PC-3 (cell line): ENCODE measurements at places on chromosomes 6 and 20. TPM values are rescaled to one million over a fixed set of nuclear protein-coding genes. Genes with fewer than 3 reads are reported as not detected.

The NOX3 gene
- total RNA-seq, result not detected in 2 replicates

The MEI4 gene
- total RNA-seq, result not detected in 2 replicates

The MICB gene
- total RNA-seq, result 25.6 and 32.9 TPM in 2 replicates

The GPX5 gene
- total RNA-seq, result not detected in 2 replicates

The PNLDC1 gene
- total RNA-seq, result not detected in 2 replicates

The TRIM15 gene
- not detected in 2 replicates for total RNA-seq

The NRSN1 gene
- total RNA-seq, result not detected in 2 replicates

The VIP gene
- total RNA-seq, result not detected in 2 replicates

The SCGN gene
- not detected in 2 replicates for total RNA-seq

DNA sequence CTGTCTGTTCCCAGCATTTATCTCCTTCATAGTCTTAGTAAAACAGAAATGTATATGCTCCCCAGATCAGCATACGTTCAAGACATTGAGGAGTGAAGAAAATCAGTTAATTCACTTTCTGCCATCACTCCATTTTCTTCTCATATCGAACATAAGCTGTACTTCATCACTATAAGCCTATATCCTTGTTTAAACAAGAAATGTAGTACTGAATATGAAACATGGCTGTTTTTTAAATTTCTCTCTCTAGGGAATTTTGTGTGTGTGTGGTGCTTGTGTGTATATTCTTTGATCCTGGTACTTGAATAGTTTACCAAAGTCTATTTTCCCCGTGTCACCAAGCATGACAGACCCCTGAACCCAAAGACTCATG is 107.1 kb downstream of the HFE start:
- DNase-seq, result no peak
- H3K4me3 ChIP-seq, result peak overlapping the region; percentile 93
- H3K27ac ChIP-seq, result no peak overlapping the region

GRCh38 chr6:37551867-37552266 is 52.2 kb upstream of the CCDC167 start:
- H3K36me3 ChIP-seq, result no peaks in the 10 kb centered on the region
- H3K4me3 ChIP-seq, result no peak overlapping the region
- no peak for DNase-seq
- peaks cover 52% of the 10 kb centered on the region for H3K4me1 ChIP-seq
- H3K27ac ChIP-seq, result no peak overlapping the region
- H3K27me3 ChIP-seq, result no peaks in the 10 kb centered on the region

GRCh38 chr6:52579006-52579660 is 2.3 kb upstream of the TRAM2 start:
- no peak for DNase-seq
- H3K27ac ChIP-seq, result no peak overlapping the region
- no peaks in the 10 kb centered on the region for H3K27me3 ChIP-seq
- H3K36me3 ChIP-seq, result no peaks in the 10 kb centered on the region
- peaks cover 22% of the 10 kb centered on the region for H3K4me1 ChIP-seq
- H3K4me3 ChIP-seq, result no peak overlapping the region

- H3K4me1 ChIP-seq, result no peaks in the 10 kb centered on the region
- H3K4me3 ChIP-seq, result no peak overlapping the region
- H3K27ac ChIP-seq, result no peak overlapping the region
These were observed 93.8 kb downstream of the OPN5 start for GRCh38 chr6:47875593-47875992.

GRCh38 chr6:30843611-30843998 is 40.7 kb upstream of the DDR1 start:
- H3K4me1 ChIP-seq, result no peaks in the 10 kb centered on the region
- H3K4me3 ChIP-seq, result no peak overlapping the region
- H3K36me3 ChIP-seq, result no peaks in the 10 kb centered on the region
- DNase-seq, result no peak
- H3K27me3 ChIP-seq, result no peaks in the 10 kb centered on the region
- no peak overlapping the region for H3K27ac ChIP-seq

DNA sequence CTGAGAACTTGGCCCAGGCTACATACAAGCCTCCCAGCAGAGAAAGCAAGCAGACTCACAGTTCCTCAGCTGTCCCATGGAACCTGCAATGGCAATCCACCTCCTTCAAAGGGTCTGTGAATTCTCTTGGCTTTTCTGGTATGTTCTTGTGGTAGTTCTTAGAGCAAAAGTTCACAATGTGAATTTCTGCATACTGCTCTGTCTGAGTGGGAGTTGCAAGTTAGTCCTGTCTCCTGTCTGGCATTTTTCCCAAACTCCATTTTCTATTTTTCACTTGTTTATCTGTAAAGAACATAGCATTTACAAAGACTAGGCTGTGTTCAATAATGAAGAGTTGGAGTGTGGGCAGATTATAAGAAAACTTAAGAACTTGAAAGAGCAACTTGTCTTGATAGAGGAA is 269.9 kb downstream of the BCKDHB start:
- H3K36me3 ChIP-seq, result no peaks in the 10 kb centered on the region
- no peaks in the 10 kb centered on the region for H3K27me3 ChIP-seq
- no peak overlapping the region for H3K27ac ChIP-seq
- H3K4me1 ChIP-seq, result no peaks in the 10 kb centered on the region

- no peaks in the 10 kb centered on the region for H3K27me3 ChIP-seq
- 0 out of 2 replicates have a peak, but pooled peaks cover 2% of the 10 kb centered on the region for H3K36me3 ChIP-seq
- H3K4me1 ChIP-seq, result peaks cover 37% of the 10 kb centered on the region
These were observed 1.4 kb upstream of the HIVEP1 start for GRCh38 chr6:12010635-12011275.

GRCh38 chr20:51013577-51014330 is 9.2 kb downstream of the KCNG1 start:
- H3K4me1 ChIP-seq, result no peaks in the 10 kb centered on the region
- no peak overlapping the region for H3K27ac ChIP-seq
- H3K27me3 ChIP-seq, result no peaks in the 10 kb centered on the region
- no peaks in the 10 kb centered on the region; the same call in 1 of the 2 replicates for H3K36me3 ChIP-seq

DNA sequence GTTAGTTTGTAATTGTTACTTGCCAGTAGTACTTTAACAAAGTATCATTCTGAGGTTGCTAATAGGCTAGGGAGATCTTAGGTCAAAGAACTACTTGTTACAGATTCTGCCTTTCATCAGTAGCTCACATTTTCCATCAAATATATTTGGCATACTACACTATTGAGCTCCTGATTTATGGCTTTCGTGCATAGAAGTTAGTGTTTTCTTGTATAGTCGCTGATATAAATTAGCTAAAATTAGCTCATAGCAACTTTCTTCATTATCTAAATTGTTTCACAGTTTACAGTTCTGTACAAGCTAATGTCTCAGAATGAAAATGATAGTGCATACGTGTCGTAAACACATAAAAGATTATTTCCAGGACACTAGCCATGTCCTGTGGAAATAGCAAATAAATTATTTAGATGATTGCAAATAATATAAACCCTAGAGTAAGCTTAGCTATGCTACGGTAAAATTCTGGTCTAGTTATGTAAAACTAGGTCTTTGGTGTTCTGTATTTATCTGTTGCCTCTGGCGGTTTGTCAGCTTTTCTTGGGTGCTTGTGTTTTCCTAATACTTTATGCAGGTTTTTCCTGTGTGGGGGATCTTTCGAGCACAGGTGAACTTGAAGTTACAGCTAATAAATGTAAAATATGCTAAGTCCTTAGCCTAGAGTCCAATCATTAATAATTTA is 15.1 kb downstream of the PDE7B start:
- DNase-seq, result no peak
- H3K27me3 ChIP-seq, result no peaks in the 10 kb centered on the region
- no peaks in the 10 kb centered on the region for H3K4me1 ChIP-seq
- no peak overlapping the region for H3K27ac ChIP-seq

GRCh38 chr6:143395699-143396098 is 54.8 kb downstream of the ADAT2 start:
- H3K27ac ChIP-seq, result peak overlapping the region; percentile 95
- no peaks in the 10 kb centered on the region for H3K27me3 ChIP-seq
- H3K4me3 ChIP-seq, result no peak overlapping the region
- DNase-seq, result no peak
- H3K36me3 ChIP-seq, result no peaks in the 10 kb centered on the region

DNA sequence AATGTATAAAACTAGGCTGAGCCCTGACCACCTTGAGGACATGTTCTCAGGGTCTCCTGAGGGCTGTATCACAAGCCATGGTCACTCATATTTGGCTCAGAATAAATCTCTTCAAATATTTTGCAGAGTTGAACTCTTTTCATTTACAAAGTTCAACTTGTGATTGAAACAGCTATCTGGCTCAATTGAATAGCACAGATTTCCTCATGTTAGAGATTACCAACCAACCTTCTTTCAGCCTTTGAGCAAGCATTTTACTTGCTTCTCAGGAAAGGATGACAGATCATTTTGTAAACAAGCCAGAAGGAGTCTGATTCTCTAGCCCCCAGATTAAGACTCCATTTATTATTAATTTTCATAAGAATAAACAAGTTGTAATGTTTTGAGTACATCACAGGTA is 111.0 kb upstream of the DOK5 start:
- H3K4me3 ChIP-seq, result no peak overlapping the region
- H3K27ac ChIP-seq, result no peak overlapping the region
- DNase-seq, result no peak
- peaks cover 82% of the 10 kb centered on the region for H3K27me3 ChIP-seq
- no peaks in the 10 kb centered on the region for H3K36me3 ChIP-seq
- H3K4me1 ChIP-seq, result no peaks in the 10 kb centered on the region

GRCh38 chr6:72374857-72375256 is 247.0 kb upstream of the KCNQ5 start:
- no peaks in the 10 kb centered on the region for H3K27me3 ChIP-seq
- no peaks in the 10 kb centered on the region for H3K36me3 ChIP-seq
- H3K4me1 ChIP-seq, result no peaks in the 10 kb centered on the region

DNA sequence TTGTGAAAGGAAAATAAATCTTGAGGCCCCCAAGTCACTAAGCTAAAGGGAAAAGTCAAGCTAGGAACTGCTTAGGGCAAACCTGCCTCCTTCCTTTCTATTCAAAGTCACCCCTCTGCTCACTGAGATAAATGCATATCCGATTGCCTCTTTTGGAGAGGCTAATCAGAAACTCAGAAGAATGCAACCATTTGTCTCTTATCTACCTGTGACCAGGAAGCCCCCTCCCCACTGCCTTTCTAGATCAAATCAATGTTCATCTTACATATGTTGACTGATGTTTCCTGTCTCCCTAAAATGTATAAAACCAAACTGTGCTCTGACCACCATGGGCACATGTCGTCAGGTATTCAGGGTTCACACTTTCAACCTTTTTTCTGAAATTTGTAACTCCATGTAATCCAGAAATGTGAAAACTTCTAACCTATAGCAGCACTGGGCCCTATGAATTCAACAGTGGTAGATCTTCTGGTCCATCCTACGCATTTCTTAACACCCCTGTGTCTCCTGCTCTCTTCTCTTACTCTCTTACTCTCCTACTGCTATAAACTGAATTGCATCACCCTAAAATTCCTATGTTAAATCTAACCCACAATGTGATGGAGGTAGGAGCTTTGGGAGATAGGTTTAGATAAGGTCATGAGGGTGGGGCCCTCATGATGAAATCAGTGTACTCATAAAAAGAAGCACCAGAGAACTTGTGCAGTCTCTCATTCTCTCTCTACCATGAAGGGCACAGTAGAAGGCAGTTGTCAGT is 89.3 kb downstream of the EPB41L2 start:
- no peak for DNase-seq
- no peaks in the 10 kb centered on the region for H3K27me3 ChIP-seq
- H3K27ac ChIP-seq, result no peak overlapping the region

GRCh38 chr20:19802492-19803158 is 44.6 kb downstream of the RIN2 start:
- H3K36me3 ChIP-seq, result no peaks in the 10 kb centered on the region
- H3K4me1 ChIP-seq, result peaks cover 28% of the 10 kb centered on the region
- no peak overlapping the region for H3K4me3 ChIP-seq

DNA sequence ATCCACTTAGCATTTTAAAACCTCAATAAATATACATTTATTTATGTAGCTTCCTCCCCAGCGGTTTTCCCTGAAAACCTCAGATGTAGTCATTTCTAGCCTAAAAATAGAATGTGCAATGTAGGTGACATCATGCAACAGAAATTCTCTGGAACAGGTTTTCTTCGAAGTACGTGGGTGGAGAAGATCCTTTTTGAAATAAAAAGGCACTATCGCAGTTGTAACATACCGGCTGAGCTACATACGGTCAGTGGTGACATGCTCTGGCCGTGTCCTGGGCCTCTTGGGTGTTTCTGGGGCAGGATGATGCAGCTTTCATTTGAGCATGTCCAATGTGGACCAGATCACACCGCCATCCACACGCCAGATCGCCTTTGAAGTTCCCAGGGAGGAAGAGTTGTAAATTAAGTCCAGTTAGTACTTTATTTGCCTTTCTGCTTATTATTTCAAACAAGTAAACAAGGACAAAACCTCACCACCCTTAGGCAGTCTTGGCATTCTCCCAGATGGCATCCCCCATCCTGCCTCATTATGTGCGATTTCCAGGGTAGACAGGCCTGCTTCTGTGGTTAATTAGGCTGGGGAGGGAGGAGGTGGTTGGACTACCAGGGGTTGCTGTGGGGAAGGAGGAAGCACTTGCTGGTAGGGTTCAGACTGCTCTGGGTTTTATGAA is 109.5 kb upstream of the CLDN20 start:
- H3K27ac ChIP-seq, result peak overlapping the region; percentile 73
- peak; percentile 88 for DNase-seq
- H3K36me3 ChIP-seq, result no peaks in the 10 kb centered on the region
- H3K4me1 ChIP-seq, result peaks cover 43% of the 10 kb centered on the region
- H3K4me3 ChIP-seq, result peak overlapping the region; percentile 26; the same call in 1 of the 2 replicates

DNA sequence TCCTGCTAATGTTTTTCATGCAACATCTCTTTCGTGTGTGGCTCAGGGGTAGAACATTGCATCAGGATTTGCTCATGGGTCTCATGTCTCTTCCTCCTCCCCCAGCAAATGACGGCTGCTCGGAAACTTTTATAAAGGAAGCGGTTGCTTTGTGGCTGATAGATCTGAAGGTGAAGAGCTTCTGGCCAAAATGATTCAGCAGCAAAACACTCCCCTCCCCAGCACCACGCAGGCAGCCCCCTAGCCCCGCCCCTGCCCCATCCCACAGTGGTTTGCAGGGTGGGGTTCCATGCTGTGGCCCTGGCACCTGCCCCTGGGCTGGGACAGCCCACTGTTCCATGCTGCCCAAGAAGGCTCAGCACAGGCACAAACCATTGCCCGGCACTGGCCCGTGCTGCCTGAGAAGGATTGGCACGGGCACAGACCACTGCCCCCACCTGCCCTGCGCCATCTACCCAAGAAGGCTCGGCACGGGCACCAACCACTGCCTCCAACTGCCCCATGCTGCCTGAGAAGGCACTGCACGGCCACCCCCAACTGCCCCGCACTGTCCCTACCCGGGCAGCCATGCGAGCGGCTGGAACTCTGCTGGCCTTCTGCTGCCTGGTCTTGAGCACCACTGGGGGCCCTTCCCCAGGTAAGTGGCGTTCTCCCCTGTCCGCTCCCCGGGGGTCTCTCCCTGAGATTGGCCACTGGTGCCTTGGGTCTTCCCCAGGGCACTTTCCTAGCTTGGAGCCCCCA is at the start of gene CST7:
Gene CST7, plus strand, starts transcription at position 331 of the 741 bp plus-strand sequence. Its CDS starts 237 bp downstream, at position 568.
- no peak within 1 kb of the TSS for H3K4me3 ChIP-seq
- H3K36me3 ChIP-seq, result no peaks in the 10 kb centered on the region
- no peak within 1 kb of the TSS for H3K27ac ChIP-seq
- no peaks in the 10 kb centered on the region for H3K27me3 ChIP-seq
- DNase-seq, result peak; percentile 38
- no peaks in the 10 kb centered on the region for H3K4me1 ChIP-seq
